Endothelial cell of umbilical vein (primary cell): ENCODE measurements at places on chromosomes 3 and 15. TPM values are rescaled to one million over a fixed set of nuclear protein-coding genes. Genes with fewer than 3 reads are reported as not detected.

Gene SMARCC1
- total RNA-seq, result 123 and 138 TPM in 2 replicates

Gene GJD2
- total RNA-seq, result not detected in 2 replicates

Gene SLC6A20
- total RNA-seq, result not detected in 2 replicates

Gene CHAC1
- total RNA-seq, result 4.6 and 5.6 TPM in 2 replicates

DNA sequence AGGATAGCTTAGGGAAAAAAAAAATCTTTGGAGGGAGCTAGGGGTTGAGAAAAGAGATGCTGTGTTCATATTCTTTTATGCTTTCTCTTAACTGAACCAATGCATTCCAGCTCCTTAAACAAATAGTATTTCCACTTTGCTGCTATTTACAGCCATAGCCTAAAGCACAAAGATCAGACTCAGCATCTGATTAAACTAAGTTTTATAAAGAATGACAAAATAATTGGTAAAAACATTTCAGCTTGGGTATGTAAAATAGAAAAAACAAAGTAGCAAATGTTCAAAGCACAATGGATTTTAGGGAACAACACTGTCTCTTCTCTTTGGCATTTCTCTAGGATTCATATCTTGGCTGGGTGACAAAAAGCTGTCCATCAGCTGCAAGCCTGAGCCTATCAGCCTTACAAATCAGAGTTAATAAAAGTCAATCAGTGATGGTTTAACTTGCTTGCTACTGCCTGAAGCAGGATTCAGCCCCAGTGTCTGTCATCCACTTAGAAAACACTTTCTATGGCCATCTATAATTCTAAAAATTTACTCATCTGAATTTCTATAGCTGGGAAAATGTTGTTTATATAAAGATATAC is 232.1 kb upstream of the CDIN1 start:
- DNase-seq, result no peak

DNA sequence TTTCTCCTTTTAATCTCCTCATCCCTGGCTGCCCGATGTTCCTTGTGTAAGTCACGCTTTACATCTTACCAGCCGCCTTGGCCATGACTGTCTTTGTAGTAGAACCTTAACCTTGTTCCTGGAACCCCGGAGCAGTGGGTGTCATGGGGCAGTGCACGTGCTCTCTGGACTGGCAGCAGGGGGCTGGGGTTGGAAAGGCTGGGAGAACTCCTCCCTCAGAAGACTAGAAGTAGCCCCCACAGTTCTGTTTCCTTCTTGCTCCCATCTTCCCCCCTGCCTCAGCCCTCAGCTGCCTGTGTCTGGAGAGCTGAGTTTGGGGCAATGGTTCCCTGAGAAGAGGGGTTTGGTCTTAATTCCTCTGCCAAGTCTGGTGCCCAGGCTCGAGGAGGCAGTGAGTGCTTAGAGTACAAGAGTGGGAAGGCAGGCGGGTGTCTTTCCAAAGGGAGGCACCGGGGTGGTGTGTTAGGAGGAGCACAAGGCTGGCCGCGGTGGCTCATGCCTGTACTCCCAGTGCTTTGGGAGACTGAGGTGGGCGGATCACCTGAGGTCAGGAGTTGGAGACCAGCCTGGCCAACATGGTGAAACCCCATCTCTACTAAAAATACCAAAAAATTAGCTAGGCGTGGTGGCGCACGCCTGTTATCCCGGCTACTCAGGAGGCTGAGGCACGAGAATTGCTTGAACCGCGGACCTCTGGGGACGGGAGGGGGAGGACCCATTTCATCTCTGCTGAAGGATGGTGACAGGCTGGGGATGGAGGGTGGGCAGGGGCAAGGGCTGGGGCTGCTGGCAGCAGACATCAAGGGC is 100.4 kb downstream of the VGLL4 start:
- no peak for DNase-seq

DNA sequence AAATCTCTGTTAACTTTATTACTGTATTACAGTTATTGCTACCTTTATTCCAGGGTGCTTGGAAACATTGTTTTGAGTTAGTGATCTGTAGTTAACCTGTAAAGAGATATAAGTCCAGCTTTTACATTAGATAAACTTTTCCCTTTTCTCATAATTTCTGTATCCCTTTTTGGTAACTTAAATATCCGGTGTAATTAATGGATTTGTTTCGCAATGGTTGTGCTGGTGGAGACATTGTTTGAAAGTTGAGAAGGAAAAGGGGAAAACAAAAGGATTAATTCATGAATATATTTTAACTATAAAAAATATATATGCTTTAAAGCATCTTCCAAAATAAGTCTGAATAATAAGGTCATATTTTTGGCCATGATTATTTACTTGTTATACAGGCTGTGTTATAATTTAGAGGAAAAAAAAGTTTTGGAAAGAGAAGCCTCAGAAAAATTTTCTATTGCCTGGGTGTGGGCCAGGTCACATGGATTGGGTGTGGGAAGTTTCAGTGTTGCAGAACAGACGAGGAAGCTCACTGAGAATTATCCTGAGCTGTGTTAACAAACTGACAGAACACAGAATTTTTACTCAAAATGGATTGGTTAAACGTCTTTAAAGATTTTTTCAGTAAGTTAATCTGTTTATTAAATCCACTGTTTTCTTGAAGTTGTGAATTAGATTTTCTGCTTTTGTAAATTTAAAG is 27.7 kb upstream of the IL20RB start:
- DNase-seq, result no peak

GRCh38 chr15:41905036-41905793 is 11.4 kb upstream of the SPTBN5 start:
- DNase-seq, result no peak

DNA sequence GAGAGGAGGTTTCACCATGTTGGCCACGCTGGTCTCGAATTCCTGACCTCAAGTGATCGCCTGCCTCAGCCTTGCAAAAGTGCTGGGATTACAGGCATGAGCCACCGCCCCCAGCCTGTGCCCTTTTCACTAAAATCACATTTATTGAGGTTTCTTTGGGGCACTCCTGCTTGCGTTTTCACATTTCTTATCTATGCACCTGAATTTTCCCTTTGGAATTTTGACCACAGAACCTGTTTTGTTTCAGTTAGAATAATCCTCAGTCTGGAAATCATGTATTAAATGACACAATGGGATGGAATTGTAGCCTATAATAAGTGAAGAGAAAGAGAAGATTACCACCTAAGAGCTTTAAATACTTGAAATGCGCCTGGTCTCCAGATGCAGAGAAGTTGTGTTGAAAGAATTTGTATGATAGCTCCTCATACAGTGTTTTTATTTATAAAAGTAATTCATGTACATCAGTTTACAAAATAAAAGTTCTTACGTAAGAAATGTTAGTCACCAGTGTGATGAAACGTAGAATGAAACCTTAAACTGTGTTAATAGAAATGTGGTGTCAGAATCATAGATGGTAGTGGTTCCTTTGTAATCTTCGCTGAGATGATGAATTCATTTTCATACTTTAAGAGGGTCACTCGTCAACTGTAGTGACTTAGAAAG is 107.0 kb downstream of the TCF12 start:
- no peak for DNase-seq
